ENCODE measurements at places on chromosomes 13 and 19. TPM values are rescaled to one million over a fixed set of nuclear protein-coding genes. Genes with fewer than 3 reads are reported as not detected.
A peak's percentile ranks its signal among the peaks of the same experiment; 100 is the strongest.

DNA sequence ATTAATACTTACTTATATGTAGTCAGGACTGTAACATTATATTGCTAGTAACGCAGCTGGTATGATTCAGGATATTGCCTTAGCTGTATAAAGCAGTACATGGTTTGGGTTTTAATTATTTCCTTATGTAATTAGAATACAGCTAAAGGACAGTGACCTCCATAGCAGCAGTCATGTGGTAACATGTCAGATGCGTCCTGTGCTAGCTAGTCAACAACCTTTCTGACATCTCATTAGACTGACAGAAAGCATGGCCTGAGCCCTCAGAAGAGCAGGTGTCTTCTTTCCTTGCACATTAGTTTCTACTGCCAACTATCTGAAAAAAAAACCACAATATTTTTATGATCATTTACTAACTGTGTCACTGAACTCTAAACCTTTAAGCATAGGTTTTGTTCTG is 122.2 kb downstream of the MAB21L1 start:
- no peak for DNase-seq

GRCh38 chr13:42101821-42102585 is 53.6 kb downstream of the DGKH start:
- DNase-seq, result no peak

The CGB8 gene
- not detected for total RNA-seq

The MADCAM1 gene
- total RNA-seq, result 6.8 TPM

DNA sequence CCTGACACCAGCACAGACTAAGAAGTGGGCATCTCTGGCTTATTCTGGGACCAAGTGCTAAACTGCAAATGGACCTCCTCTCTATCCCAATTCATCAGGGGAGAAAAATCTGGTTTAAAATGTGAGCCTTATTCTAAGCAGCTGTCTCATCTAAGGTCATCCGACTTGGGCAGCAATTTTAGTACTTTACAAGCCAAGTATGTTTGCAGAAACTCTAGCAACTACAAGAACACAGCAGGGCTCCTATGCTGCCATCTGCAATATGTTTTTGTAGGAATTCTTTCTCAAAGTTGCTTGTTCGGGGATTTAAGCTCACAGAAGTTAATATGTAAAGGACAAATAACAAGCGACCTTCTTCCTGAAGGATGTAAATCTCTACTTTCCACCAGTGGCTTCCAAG is 113.1 kb downstream of the FOXO1 start:
- DNase-seq, result no peak

DNA sequence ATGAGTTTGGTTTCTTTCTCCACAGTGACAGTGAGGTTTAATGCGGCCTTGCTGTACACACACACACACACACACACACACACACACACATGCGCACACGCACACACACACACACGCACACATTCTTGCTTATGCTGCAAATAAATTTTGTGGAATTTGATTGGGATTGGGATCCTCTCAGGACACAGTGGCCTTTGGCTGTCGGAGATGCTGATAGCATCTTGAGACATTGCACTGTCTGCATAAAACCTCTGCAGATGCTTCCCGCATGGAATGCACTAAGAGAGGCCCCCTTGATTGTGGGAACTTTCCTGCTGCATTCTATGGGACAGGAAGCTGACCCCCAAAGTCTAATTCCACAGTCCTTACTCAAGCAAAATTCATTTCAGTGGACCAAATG is 145.6 kb downstream of the FLT1 start:
- no peak for DNase-seq

The IL11 gene
- 1.1 TPM for total RNA-seq

The FREM2 gene
- total RNA-seq, result 2.4 TPM

DNA sequence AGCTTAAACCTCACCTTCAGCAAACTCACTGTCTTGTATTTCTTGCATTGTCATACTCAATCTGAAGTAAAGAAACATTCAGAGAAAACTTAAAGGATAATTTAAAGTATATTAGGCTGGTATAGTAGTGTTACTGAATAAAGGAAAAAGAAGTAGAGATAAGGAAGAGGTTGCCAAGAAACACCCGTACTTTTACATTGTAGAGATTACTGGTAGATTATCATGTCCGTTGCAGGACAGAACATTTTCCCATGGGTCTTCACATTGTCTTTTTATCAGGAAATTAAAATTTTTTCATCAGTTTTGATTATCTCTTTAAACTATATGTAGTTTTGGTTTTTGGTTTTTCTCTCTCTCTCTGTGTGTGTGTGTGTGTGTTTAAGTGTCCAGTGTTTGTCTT is 19.9 kb upstream of the GPR183 start:
- no peak for DNase-seq

- no peak for DNase-seq
Observed at GRCh38 chr13:27666951-27667350, 45.3 kb downstream of the POLR1D start.

The TRPM4 gene
- 20.4 TPM for total RNA-seq

- DNase-seq, result no peak
Observed at GRCh38 chr13:52010890-52011631, at the start of gene ATP7B. ATP7B (minus strand) TSS chr13:52011450; CDS start chr13:52011337, 113 bp downstream.

DNA sequence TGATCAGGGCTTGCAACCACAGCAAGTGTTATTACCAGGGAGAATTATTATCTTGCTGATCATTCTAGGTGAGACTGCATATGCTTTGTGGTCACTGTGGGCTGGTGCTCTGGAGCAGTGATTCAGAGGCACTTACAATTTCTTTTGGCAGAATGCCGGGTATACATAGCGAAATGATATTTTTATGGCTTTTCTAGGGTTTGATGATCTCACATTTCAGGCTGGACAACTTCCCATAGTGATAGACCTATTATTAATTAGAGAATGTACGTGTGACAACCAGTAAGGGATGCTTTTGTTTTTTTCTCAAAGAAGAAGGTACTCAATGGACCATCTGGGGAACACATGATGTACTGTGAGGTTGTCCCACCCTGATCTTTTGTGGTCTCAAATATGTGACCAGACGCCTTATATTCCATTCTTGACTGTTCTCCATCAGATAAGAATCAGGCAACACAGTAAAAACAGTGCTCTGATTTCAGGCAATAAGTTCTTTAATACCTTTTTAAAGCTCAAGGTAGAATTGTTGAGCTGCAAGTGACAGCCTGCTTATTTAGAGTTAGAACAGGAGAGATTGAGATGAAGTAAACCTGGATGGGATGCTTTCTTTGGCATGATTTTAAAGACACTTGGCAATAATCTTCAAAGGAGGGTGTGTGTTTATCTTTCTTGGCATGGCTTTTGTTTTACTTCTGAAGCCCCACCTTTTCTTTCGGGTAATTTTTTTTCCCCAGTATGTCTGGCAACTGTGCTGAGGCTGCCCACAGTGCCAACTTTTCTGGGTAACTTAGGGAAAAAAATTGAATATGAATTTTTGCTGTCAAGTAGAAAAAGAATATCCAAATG is 27.4 kb upstream of the SCEL start:
- no peak for DNase-seq

- no peak for DNase-seq
Observed at GRCh38 chr19:43575955-43576878, 616 bp downstream of the PINLYP start.

DNA sequence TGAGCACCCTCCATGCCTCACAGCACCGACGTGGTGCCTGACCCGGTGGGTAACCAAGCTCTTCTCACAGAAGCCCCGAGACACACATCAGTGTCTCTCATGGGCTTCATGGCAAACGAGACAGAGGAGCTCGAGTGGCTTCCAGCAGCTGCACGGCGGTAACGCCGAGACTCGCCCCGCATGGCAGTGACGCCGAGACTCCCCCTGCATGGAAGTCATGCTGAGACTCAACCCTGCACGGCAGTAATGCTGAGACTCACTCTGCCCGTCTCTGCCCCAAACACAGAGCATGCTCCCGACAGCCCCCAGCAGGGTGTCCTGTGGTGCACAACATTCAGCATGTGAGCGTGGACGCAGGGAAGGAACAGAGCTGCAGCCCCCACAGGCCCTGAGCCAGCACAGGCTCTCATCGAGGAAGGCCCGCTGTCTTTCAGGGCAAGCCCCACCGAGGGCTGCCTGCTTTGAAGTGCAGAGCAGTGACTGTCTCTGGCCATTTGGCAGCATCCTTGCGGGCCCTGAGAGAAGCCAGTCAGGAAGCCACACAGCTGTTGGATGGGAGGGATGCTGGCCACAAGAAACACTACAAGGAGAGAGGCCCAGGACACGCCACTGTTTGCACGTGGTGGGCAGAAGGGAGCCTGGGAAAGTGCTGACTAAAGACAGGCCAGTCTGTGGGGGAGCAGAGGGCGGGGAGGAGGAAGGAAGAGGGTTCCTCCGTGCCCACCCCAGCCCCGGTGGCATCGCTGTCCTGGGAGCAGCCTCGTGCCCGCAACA is 9.5 kb downstream of the GAS6 start:
- DNase-seq, result no peak

DNA sequence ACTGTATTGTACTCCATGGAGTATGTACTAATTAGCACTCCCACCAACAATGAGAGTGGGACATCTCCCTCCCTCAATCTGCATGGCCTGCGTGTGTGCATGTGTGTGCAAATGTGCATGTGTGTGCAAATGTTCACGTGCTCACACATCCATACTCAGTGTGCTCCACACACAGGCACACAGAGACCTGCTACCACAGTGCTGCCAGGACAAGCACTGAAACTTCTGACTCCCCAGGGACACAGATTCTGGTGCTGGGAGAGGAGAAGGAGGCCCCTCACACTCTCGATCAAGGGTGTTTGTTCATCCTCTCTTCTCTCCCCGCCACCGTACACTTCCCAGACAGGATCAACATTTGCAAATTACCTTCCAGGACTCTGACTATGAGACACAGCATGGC is 37.8 kb upstream of the ZNF507 start:
- DNase-seq, result no peak

- no peak for DNase-seq
Observed at GRCh38 chr13:36057041-36057440, 74.1 kb downstream of the DCLK1 start.

- DNase-seq, result no peak
Observed at GRCh38 chr13:44032802-44033201, 153.1 kb downstream of the LACC1 start.

The ATP8B3 gene
- 0.62 TPM for total RNA-seq

The AMH gene
- 6.2 TPM for total RNA-seq

- no peak for DNase-seq
Observed at GRCh38 chr19:900302-901111, 7.2 kb downstream of the RNU6-9 start.

- DNase-seq, result no peak
Observed at GRCh38 chr19:38015216-38015615, 108.2 kb downstream of the SIPA1L3 start.

DNA sequence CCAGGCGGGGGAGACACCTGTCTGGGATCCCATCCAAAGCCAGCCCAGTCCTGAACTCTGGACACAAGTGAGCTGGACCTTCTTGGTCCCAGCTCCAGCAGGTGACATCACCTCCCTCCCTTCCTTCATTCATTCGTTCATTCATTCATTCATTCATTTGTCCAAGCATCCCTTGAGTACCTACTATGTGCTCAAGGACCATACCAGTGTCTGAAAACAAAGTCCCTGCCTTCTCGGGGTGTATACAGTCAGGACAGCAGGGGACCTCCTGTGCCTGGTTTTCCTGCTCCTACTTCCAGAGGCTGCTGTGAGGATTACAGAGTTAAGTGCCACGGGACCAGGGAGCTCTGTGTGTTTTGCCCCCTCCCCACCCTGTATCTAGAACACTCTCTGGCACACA is 14.0 kb downstream of the ACER1 start:
- no peak for DNase-seq

DNA sequence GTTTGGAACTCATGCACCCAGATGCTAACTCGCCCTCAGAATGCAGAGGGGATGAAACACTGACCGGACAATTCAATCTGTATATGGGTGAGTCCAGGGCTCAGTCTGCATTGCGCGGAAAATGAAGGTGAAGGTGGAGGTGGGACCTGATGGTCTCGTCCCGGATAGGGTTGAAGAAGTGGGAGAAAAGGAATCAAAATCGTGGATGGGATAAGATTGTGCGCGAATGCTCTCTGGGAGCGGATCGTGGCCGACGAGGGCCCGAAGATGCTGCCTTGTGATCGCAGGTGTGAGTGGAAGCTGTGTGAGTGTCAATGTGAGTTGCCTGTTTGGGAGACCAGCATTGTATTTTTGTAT is 594 bp upstream of the ZNF850 start:
- peak; percentile 10 for DNase-seq

GRCh38 chr13:30115257-30115600 is 192.1 kb downstream of the KATNAL1 start:
- DNase-seq, result no peak

The BRSK1 gene
- total RNA-seq, result 269 TPM

The SAMD4B gene
- total RNA-seq, result 145 TPM

DNA sequence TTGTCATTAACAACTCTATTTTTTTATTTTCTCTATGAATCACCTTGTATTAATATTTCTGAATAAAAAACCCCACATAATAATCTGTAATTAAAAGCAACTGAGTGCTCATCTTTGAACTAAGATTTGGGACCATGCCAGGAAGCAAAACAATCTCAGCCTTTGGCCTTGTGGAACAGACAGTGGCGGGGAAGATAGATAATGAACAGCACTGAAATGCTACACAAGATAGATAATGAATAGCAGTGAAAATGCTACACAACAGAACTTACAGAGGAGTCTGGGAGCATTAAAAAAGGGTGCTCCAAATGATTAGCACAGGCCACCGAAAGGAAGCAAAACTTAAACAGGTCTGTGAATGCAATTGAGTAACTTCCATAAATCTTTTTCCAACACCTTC is 134.9 kb downstream of the GPC5 start:
- no peak for DNase-seq
